ENCODE measurements at places on chromosomes 16 and 17.

DNA sequence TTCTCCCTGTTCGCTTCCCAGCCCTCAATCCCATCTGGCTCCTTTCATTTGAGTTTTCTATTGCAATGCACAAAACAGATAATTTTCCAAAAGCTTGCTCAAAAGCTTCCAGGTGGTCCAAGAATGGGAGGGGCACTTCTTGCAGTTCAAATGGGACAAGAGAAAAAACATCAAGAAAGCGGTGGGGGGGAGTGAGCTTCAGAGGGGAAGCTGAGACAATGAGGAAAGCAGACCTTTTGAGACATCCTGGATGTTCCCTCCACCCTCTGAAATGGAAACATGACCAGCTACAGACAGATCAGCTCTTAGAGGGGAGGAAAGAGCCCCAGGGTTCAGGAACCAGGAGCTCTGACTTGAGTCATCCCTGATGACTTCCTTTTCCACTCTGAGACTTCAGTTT, 368.2 kb downstream of the SLC39A11 start:
- no peak for DNase-seq

GRCh38 chr17:82648742-82649331, 593 bp upstream of the WDR45B start:
- DNase-seq, result no peak

GRCh38 chr16:7014756-7015155, 317.9 kb upstream of the RBFOX1 start:
- no peak for DNase-seq

DNA sequence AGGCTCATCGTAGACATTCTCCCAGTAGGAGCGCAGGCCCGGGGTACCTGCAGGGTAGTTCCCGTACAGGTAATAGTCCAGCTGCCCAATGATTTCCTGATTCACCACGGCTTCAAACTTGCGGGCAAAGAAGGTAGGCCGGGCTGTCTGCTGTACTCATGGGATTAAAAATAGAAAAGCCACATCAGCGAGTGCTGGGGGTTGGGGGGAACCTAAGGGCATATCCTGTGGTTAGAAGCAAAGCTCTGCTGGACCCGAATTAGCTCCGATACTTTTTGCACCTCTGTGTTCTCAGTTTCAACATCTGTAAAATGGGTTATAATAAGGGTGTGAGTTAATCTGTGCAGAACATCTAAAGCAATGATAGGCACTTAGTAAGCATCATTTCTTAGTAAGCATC, 336.2 kb downstream of the XYLT1 start:
- no peak for DNase-seq

GRCh38 chr16:58098207-58099096, 30.7 kb downstream of the CFAP20 start:
- no peak for DNase-seq

DNA sequence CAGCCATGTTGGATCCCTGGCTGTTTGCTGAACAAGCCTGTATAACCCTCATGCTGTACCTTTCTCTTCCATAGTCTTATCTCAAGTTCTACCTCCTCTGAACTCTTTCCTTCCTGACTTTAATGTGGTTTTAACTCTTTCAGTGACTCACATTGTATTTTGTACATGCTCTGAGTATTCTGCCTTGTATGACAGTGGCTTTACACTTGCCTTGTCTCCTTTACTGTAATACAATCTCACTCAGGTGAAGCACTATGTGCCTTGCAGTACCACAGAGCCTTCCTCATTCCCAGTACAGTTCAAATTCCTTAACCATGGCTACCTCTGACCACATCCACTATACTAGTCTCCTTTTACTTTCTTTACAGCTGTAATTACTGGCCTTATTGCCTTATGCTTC, 14.1 kb downstream of the PSMD11 start:
- no peak for DNase-seq

DNA sequence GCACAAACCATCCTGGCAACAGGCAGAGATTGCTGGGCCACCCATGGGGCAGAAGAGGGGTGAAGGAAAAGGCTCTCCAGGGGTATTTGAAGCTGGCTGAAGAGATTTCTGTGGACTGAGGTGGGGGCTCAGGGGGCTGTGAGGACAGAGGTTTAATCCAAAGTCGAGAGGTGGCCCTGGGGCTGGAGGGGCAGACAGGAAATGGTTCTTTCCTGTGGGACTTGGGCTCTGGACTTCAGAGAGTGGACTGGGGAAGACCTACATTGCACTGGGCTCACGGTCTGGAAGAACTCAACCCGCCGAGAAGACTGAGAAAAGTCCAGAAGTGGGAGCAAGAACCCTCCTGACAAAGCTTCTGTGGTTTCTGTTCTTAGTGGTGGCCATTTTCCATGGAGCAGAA, 2.9 kb downstream of the CCDC42 start:
- DNase-seq, result no peak

GRCh38 chr16:82699711-82700495, 73.1 kb downstream of the CDH13 start:
- DNase-seq, result no peak

GRCh38 chr16:50769-51591, 2.4 kb downstream of the POLR3K start:
- no peak for DNase-seq

DNA sequence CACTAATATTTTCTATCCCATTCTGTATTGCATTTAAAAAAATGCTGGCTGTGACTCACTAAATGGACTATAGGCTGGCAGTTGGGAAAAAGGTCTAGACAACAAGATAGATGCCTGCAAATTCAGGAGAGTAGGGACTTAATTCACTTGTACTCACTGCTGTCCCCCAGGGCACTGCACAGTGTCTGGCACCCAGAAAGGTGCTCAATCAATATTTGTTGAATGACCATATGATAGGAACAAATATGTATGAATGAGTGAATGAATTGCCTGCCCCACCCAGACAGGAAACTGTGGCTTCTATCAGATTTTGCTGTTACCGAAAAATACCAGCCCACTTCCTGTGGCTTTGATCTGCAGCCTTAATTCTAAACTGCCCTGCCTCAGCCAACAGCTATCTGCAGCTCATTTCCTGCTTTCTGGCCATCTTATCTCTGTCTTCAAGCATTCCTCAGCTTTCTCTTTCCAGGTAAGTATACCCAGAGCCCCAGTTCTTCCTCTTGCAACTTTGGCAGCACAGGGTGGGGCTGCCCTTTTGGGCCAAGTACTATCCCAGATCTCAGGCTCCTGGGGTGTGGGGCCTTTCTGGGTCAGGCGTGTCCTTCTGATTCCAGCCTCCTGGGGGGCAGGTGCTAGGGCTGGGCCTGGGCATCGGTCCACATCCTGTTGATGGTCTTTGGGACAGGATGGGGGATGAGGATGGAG, 15.3 kb upstream of the TNS4 start:
- DNase-seq, result no peak

DNA sequence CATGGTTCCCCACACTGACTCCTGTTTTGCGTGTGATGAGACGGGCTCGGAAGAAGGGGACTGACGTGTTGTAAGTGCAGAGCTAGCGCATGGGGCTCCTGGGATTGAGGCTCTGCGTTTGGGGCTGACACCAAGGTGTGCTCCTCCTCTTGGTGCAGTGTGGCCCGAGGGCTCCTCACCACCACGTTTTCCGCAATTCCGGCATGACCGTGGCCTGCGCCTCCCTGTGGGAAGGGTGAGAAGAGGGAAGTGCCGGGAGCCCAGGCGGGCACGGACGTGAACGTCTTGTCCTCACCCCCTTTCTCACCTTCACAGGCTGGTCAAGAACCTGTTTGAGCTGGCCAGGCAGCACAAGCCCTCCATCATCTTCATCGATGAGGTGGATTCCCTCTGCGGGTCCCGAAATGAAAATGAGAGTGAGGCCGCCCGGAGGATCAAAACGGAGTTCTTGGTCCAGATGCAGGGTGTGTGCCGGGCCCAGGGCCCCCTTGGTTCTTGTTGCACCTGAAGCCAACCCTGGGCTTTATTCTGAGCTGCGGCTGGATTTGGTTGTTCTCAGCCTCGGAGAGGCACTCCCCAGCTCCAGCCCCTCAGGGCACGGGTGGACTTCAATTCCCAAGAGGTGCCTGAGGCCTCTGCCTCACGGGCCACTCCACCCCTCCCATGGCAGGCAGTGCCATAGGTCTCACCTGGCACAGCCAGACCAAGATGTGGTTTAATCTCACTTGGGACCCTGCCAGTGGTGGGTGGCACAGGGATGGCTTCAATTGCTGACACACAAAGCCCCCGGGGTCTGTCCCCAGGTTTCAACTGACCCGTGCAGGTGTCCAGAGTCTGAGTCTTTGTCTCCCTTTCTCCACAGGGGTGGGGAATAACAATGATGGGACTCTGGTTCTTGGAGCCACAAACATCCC, 8.9 kb downstream of the VPS4A start:
- DNase-seq, result no peak

DNA sequence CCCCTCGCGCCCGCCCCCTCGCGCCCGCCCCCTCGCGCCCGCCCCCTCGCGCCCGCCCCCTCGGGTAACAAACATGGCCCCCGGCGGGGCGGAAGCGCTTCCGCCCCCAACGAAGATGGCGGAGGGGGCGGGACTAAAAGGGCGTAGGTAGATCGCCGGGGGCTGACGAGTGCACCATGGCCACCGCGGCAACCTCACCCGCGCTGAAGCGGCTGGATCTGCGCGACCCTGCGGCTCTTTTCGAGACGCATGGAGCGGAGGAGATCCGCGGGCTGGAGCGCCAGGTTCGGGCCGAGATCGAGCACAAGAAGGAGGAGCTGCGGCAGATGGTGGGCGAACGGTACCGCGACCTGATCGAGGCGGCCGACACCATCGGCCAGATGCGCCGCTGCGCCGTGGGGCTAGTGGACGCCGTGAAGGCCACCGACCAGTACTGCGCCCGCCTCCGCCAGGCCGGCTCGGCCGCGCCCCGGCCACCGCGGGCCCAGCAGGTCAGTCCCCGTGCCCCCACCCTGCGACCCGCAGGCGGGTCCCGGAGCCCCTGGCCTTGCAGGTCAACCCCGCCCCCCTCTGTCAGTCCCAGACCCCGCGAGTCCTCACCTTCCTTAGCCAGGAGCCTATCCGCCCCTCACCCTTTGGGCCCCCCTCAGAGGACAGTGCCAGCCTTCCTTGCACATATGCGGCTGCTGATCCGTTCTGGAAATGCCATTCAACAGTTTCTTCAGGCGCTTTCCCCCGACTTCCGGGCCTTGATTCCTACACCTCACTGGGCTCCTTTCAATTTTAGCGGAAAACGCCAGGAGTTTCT, at the start of gene COG1:
Gene COG1 (plus strand): TSS at position 162 of the 808 bp plus-strand sequence. CDS start 15 bp downstream, at position 177.
- peak; percentile 58 for DNase-seq

- no peak for DNase-seq
Measured at GRCh38 chr17:20236578-20237227, 227.5 kb downstream of the SPECC1 start.

GRCh38 chr17:68378268-68379176, 78.8 kb downstream of the WIPI1 start:
- peak; percentile 11 for DNase-seq

GRCh38 chr17:77690271-77691161, 268.0 kb upstream of the TNRC6C start:
- DNase-seq, result no peak

DNA sequence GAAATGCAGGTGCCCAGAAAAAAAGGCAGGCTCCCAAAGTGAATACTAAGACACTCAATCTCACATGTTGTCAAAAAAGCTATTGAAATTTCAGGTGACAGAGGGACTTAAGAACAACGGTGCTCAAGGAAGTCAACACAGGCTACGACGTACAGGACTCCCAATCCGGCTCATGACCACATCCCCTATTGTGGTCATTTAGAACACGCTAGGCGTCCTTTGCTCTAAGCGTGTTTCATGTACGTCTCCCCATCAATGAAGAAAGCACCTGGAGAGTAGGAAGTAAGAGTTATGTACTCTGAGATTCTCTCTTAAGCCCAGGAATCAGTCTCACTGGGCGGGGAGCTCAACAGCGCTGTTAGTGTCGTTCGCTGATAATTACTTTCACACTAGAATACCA, 94.1 kb downstream of the MRM3 start:
- DNase-seq, result no peak

- no peak for DNase-seq
Measured at GRCh38 chr16:81310045-81310644, 4.6 kb upstream of the GAN start.

DNA sequence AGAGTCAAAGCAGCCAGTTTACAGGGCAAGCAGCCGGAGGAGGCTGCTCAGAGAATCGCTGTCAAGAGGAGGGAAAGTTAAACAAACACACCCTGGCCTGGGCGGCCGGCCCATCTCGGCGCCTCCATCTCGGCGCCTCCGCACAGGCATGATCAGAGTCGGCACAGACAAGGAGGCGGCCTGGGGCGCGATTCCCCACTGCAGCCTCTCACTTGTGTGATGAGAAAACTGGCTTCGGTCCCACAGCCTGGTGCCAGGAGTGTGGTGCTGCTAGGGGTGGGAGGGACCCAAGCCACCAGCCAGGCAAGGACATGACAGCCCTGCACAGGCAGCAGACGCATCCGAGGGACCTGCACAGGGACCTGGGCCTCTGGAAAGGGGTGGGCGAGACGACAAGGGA, 17.7 kb downstream of the SLC38A10 start:
- peak; percentile 50 for DNase-seq

- no peak for DNase-seq
Measured at GRCh38 chr17:58536542-58536941, 22.1 kb upstream of the MTMR4 start.

DNA sequence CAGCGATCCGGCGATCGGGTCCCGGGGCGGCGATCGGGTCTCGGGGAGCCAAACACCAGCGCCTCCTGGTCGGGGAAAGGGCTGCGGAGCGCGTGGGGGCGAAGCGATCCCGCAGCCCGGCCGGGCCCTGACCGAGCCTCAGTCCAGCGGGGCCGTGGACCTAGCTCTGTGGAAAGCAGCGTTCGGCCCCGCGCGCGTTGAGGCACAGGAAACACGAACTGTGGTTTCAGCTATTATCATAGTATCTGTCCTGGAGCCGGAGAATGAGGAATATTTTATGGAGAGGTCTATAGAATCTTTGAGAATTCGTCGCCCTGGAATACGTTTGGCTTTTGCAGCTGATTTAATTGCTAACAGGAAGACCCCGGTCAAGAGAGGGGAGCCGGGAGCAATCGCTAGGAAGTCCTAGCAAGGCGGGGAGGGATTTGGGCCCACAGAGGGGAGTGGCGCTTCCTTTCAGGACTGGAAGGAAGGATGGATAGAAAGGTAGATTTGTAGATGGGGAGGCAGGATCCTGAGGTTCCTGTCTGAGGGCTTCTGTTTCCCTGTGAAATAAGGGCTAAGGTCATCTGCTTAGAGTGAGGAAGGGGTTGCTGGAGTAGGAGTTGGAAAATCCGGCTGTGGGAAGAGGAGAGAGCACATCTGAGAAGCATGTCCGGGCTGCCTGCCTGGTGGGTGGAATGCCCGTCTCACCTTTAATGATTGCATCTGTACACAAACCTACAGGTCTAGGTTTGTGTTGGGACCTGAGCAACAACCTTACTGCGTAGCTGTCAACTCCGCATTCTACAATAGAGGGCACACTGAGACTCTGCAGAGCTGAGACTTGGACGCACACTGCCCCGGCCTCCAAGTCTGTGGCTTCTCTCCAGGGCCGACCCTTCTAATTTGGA, 770 bp downstream of the CCNF start:
- no peak for DNase-seq

GRCh38 chr17:48715496-48716399, 6.6 kb downstream of the PRAC1 start:
- DNase-seq, result no peak

GRCh38 chr16:19808061-19808641, 76.5 kb downstream of the GPRC5B start:
- no peak for DNase-seq

- DNase-seq, result no peak
Measured at GRCh38 chr17:72474719-72475477, 354.1 kb downstream of the SOX9 start.
